ENCODE measurements at places on chromosomes 1 and 21.

DNA sequence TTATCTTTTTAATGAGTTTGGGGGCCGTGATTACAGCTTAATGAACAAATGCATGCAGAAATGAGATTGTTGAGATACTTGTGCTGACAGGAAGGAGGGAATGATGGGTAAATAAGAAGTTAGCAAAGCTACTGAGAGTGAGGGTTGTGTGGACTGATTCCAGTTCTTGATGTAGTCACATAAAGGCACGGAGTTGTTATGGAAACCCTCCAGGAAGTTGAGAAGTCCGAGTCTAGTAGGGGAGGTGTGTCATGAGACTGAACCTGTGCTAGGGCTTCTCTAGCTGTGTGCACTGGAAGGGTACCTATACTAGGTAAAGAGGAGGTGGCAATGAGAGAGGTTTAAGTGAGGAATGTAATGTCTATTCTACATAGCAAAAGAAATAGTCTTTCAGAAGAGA is 475.7 kb downstream of the USP25 start:
- DNase-seq = no peak

- no peak for DNase-seq
Measured at GRCh38 chr1:159469921-159470533, 30.5 kb downstream of the OR10J1 start.

DNA sequence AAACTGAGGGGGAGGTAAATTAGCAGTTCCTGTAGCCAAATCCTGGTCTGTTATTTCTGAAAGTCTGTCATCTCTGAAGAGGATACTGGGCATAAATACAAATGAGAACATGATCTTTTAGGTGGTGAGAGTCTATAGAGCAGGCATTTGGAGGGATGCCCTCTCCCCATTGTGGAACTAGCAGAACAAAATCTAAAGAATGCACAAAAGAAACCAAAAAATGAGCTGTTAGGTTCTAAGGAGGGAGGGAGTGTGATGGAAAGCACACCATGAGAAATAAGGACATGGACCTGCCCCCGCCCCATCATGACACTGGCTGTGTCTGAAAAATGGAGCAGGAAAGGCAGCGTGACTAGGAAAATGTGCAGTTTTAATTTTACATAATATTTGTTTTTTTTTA is 262.0 kb downstream of the KIF26B start:
- DNase-seq = no peak

DNA sequence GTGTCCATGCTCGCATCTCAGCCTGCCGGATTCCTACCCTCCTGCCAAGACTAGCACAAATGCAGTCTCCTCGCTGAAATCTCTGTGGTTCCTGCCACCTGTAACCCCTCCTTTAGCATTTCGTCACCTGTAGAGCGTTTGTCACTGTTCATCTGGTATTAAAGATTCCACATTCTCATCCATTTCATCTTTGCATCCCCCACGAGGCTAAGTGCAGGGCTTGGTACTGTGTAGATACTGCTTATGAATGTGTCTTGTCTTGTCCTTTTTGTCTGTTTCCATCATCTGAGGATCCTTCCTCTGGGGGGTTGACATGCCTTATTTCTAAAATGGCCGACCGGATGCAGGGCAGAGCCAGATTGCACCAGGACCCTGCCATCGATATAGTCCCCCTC is 53.7 kb upstream of the DNAJC6 start:
- peak; percentile 53 for DNase-seq

- DNase-seq = no peak
Measured at GRCh38 chr1:164754088-164754600, 195.2 kb downstream of the PBX1 start.

DNA sequence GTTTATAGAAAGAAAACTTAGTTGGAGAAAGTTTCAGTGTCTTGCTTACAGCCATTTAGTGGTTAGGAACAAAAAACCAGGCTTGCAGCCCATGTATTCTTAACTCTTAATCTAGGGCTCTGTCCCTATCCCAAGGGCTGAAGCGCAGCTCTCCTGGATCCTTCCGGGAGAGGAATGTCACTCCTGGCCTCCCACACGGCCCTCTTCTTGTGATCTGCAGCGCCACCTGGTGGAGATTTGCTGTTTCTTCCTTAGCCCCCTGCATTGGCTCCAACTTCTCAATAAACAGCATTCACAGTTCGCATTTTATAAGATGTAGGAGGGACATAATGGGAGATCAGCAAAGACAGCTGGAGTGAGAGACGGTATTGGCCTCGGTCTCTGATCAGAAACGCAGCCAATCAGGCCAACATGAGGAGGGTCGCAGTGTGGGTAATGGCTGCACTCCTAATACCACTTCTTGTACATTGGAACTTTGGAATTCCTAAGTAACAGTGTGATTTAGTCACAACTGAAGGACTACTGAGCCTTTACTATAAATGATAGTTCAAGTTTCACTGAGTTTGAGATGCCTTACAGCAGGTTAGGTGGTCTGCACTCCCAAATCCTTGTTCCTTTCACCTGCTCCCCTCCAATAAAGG is 283.4 kb downstream of the ASTN1 start:
- peak; percentile 26 for DNase-seq

- no peak for DNase-seq
Measured at GRCh38 chr1:53637511-53638359, 101.2 kb downstream of the GLIS1 start.

GRCh38 chr1:209924390-209924789 is 13.6 kb upstream of the SYT14 start:
- DNase-seq = no peak

- no peak for DNase-seq
Measured at GRCh38 chr1:162678439-162678838, 46.2 kb downstream of the DDR2 start.

DNA sequence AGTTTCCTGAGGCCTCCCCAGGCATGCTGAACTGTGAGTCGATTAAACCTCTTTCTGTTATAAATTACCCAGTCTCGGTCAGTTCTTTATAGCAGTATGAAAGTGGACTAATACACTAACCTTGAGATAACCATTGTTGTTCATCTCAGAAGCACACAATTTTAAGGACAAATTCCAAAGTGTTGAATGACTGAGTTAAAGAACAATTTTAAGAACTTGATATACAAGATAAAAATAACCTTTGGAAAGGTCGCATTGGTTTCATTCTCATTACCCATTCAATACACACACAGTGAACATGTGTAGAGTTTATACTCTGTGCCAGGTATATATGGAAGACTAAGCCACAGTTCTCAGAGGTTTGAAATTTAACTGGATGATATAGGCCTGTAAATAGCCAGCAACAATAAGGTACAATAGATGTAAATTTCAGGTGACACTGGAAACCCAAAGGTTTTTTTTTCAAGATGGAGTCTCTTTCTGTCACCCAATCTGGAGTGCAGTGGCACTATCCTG is 19.1 kb upstream of the SRSF10 start:
- no peak for DNase-seq

- no peak for DNase-seq
Measured at GRCh38 chr21:36055551-36055950, 4.8 kb downstream of the SETD4 start.

- DNase-seq = no peak
Measured at GRCh38 chr1:29948581-29948980, 712.3 kb downstream of the PTPRU start.

DNA sequence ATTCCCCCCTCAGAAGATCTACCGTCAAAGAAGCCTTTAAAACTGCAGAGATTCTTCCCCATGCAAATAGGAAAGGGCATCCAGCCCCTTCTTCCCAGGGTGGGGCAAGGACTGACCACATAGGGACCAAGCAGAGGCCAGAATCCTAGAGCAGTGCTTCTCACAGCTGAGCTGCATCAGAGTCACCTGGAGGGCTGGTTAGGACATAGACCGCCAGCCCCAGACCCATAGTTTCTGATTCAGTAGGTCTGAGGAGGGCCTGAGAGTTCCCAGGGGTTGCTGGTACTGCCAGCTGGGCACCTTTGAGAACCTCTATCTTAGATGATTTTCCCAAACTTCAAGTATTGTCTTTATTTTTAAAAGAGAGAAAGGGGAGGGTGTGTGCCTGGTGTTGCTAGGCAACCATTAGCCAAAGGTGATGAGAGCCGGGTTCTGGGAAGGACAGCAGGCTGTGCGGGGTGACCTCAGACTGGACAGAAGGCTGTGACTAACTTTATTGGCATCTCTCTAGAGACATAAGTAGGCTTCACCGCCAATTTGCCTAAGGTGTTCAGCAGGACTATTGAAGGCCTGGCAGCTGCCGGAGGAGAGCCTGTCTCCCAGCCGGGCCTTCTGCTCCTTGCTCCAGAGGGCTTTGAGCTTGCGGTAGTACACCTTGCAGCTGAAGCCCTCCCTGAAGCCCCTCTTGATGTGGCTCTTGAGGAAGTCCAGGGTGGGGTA is 3.0 kb downstream of the SPATA46 start:
- no peak for DNase-seq

DNA sequence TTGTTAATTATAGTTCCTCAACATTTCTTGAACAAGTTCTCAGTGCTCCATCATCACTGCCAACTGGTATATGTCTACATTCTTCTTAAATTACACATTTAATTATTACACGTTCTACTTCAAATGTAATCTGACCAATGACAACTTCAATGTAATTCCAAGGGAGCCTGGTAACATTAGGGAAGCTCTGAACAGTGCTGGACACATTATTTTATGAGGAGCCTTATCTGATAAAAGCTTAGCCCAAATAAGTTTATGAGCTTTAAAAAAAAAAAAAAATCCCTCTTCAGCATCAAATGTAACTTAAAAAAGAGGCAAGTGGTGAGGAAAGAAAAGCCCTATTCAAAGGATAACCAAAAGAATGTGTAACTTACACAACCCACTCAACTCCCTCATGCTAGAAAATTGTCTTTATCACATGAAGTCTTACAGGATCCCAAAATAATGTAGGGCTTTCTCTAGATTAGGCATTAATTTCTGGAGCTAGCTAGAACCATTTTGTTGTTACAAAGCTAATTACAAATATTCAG is 35.2 kb upstream of the ABCA4 start:
- no peak for DNase-seq

All from substantia nigra (tissue), 51 donors.